ENCODE measurements at places on chromosomes 4 and X. TPM values are rescaled to one million over a fixed set of nuclear protein-coding genes. Genes with fewer than 3 reads are reported as not detected.

DNA sequence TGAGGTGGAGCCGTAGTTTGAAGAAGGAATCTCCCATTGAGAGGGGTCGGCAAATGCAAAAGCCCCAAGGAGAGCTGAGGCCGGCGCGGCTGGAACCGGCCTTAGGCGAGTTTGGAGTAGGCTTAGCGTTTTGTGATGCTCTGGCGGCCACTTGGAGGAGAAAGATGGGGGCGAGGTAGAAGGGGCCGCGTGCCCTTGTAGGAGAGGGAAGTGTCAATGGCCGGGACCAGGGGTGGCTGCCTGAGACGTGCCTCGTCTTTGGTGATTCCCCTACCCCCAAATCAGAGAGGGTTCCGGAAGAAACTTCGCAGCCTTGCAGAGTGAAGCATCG is 11.7 kb downstream of the MSX1 start:
- no peak for DNase-seq

DNA sequence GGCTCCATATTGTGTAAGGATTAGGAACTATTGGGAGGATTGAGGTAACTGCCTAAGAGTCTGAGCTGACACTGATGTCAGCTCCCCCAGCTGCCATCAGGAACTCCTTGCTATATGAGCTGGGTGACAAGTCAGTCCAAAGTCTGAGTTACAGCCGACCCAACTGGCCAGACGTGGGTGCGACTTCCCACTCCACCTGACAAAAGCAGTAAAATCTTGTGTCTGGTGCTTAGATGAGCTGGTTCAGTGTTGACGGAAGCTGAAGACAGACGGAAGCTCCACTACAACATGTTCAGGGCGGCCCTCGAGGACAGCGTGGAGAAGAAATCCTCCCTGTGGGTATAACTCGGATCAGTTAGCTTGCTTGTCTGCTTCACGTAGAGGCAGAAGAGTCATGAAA is 22.8 kb upstream of the NAT8L start:
- DNase-seq: no peak

GRCh38 chr4:75514949-75515612 is 808 bp downstream of the THAP6 start:
- no peak for DNase-seq

DNA sequence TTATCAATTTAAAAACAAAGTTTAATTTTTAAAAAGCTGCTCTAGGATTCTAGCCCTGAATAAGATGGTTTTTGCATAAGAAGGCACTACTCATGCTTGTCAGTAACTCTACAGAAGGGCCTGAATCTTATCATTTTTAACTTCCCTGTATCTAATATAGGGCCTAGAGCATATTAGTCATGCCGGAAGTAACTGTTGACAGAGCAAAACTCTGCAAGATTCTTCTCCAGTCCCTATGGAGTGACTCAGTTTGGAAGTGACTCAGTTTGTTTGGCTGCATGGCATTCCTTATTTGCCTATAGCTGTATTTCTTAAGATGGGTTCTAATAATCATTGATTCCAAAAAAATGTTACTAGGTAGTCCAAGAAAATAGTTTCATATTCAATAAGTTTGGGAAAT is 431.8 kb upstream of the HTR2C start:
- no peak for DNase-seq

GRCh38 chr4:168021666-168022065 is 70.7 kb upstream of the ANXA10 start:
- no peak for DNase-seq

DNA sequence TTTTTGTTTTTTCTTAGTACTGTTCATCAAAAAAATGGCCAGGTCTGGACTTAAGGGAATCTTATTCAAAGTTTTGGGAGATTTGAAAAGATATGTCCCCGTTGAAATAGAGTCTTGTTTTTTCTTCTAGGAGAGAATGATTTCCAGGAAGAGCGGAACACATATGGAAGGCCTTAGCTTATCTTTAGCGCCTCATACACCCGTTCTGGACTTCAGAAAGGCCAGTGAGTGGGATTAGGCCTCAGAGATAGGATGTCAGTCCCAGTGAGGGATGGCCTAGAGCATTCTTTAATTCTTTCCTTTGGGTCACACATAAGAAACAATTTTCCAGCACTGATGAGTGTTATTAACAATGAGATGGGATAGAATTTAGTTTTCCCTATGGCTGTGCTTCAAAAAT is 54.5 kb upstream of the HAND2 start:
- no peak for DNase-seq

- DNase-seq: no peak
These were observed 2.2 kb downstream of the SORCS2 start for GRCh38 chr4:7194251-7195140.

DNA sequence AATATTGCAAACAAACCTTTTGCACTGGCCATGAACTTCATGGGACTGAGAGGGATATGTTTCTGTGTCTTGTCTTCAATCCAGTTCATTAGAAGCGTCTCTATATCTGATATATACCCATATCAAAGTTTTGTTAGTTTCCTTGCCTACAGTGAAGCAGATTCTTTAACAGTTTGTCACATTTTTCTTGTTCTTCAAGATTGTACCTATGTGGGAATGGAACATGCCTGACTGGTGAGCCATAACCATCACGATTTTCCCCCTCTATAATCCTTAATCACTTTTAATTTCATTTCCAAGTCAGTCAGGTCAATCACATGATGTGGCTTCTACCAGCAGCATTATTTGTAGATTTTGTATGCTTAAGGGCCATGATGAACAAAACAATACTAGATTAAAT is 197.1 kb upstream of the PDE5A start:
- DNase-seq: no peak

DNA sequence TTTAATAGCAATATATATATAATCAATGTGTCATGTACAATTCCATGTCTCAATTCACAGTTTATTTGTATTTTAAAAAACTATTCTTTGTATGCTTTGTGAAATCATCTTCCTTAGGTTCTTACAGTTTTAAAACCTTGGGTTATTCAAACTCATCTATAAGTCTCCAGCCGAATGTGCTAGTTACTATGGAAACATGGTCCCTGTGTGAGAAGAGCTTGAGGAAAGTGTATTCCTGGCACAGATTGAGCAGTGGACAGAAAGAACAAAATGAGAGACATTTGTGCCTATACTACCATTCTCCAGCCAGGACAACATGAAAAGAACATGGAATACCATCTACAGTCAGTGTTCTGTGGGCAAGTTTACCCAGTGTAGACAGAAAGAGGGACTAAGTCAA is 103.4 kb downstream of the EFHC2 start:
- no peak for DNase-seq

The TCEANC gene
- 1.1 TPM for polyA plus RNA-seq

The SUPT20HL2 gene
- polyA plus RNA-seq: not detected

The GAB3 gene
- 0.82 TPM for polyA plus RNA-seq

The GLOD5 gene
- not detected for polyA plus RNA-seq

The HMGB3 gene
- polyA plus RNA-seq: 22.3 TPM

The APBB2 gene
- 52.9 TPM for polyA plus RNA-seq

Data from BJ (cell line).